ENCODE measurements at places on chromosomes 16 and 17.

DNA sequence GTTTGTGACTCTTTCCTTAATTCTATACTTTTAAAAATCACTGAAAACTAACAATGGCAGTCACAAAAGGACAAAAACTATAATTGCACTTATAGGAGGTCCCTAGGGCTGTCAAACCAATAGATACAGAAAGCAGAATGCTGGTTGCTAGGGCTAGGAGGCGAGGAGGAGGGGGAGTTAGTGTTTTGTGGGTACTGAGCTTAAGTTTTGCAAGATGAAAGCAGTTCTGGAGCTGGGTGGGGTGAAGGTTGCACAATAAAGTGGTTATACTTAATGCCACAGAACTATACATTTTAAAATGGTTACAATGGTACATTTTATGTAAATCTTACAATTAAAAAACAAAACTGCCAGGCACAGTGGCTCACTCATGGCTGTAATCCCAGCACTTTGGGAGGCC is 27.3 kb downstream of the NUBP1 start:
- no peak for DNase-seq

DNA sequence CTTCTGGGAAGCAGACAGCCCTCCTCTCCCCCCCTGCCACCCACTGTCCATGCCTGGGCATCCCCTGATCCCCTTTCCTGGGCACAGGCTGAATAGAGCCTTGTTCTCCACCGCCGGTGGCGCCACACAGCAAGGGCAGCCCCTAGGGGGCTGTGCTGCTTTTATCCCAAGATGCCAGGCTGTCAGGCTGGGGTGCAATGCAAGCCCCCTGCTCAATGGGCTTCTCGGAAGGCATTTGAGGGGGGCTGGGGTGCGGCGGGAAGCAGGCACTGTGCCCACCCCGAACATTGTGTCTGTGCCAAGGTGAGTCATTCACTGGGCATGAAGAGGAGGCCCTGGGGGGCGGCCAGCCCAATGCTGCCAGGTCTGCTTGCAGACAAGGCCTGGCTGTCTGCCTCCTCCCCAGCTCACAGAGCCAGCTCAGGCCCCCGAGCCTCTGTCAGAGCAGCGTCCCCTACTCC is 1.5 kb upstream of the GFAP start:
- DNase-seq, result no peak

DNA sequence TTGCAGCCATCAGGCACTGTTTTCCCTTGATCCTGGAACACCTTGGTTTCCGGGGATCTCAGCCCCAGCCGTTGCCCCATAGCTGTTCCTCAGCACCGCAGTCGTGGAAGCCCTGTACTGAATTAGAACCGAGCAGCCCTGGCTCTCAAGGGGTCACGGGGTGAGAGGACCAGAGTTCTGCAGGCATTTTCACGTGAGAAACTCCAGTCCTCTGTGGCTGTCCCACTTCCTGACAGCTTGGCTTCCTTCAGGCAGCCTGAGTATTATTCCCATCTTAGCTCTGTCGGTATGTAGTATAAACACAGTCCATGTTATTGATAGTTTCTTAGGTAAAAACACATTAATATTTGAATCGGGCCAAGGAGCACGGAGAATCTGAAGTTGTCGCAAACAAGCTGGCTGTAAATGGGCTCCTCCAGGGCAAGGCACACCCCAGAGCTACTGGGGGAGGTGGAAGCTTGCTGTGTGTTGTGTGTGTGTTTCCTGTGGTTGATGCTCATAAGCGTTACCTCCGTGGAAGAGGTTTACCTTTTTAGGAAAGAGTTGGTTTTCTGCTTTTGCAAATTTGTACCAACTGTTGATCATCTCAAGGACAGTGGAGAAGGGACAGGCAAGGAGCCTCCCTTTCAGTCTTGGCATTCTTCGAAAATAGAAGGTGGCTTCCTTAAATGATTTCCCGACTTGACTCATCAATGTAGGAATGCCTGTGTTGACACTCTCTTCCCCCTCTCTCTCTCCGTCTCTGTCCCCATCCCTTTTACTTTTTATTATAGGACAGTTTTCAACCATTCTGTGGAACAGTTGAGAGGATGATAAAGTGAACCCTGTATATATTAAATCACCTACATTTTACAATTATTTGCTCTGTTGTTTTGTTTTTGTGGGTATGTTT is 208.9 kb upstream of the CHMP6 start:
- no peak for DNase-seq

GRCh38 chr17:66990047-66990446 is 25.5 kb downstream of the CACNG4 start:
- no peak for DNase-seq

DNA sequence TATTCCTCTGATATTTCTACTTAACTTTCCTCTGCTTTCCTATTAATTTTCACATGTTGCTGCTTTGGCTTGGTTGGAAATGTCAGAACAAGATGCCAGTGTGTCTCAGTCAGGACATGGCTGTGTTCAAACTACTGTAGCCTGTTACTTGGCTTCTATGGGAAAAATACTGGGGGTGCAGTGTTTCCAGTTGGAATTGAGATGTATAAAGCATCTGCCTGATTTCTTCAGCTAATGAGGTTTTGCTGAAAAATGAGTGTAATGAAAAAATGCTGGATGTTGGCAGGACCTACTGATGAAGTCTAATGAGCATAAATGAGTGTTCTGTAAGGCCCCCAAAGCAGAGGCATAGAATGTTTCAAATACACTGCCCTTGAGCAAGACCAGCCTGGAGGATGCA is 166.6 kb downstream of the PHKB start:
- DNase-seq, result no peak

DNA sequence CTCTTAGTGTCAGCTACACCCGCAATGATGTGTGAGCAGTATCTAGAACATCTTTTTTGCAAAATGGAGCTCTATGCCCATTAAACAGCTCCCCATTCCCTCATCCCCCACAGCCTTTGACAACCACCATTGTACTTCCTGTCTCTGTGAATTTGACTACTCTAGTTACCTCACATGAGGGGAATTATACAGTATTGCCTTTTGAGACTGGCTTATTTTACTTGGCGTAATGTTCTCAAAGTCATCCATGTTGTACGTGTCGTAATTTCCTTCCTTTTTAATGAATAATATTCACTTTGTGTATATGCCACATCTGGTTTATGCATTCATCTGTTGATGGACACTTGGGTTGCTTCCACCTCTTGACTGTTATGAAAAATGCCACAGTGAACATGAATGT is 23.2 kb upstream of the CCL22 start:
- no peak for DNase-seq

DNA sequence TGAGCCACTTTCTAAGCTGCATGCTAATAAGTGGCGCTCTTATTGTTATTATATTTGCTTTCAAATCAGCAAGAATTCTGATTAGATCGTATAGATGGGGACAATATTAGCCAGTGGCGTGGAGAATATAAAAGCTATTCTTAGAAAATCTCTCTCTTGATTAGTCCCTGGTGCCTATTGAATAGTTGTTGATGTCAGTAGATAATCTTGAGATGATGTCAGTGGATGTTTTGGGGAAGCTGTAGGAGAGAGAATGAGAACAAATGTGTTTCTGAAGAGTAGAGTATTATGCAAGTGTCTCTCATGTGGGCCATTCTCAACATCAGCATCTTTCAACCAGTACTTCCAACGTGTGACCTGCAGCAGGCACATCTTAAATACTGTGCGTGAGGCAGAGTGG is 445.7 kb downstream of the GRIN2A start:
- no peak for DNase-seq

GRCh38 chr17:35514564-35514963 is 22.9 kb downstream of the SLFN12L start:
- no peak for DNase-seq

Measured in activated T-cell treated with anti-CD3 and anti-CD28 coated beads for 48 hours (primary cell).